ENCODE measurements at places on chromosomes 13 and 19.

DNA sequence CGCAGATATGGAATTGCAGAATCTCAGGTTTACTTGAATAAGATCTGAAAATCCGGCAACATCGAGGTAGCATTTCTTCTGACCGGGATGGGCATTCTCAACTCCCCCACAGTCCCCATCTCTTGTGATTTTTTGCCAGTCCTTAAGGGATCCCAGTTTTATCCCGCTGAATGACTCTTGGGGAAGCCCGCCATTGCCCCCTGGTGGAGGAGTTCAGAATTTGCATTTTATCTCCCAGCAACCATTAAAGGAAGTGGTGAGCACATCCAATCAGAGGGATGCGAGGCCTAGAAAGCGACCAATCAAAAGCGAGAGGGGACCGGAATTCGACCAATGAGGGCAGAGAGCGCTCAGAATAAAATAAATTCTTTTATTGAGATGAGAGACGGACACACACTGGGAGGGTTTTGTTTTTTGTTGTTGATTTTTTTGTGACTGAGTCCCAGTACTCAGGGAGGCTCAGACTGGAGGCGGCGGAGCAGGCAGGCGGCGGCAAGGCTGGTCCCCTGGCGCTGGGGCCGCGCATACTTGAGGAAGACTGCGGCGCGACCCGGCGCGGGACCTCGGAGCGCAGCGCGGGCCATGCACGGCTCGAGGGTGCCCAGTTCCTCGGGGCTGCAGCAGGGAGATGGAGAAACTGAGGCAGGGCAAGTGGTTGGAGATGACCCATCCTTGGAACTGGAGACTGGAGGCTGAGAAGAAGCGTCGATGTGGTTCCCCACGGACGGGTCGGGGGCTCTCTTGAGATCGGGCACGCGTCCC lies 3.9 kb upstream of the TTC9B start:
- peak; percentile 95 for DNase-seq

DNA sequence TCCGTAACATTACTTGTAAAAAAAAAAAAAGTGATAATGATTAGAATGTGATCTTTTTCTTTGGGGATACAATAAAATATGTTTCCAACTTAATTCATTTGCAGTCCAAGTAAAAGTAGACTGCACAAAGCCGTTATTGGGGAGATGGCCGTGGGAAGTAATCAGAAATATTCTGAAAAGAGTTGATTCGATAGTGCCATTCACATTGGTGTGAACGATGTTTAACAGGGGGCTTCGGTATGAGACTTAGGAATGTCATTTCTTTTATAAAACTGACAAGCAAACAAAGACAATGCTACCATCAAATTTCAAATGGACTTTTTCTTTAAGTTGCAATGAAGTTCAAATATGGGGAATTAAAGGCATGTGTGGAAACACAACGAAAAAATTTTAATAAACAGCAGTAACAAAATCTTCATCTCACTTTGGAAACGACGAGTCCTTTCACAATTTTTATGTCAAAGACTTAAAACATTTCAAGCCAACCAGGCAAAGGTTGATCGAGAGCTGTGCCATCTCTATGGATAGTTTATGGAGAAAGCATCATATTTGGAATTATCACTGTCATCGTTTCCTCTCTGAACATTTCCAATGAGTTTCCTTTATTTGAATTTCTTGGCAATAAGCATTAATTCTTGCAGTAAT lies 1.7 kb upstream of the ZIC5 start:
- no peak for DNase-seq

DNA sequence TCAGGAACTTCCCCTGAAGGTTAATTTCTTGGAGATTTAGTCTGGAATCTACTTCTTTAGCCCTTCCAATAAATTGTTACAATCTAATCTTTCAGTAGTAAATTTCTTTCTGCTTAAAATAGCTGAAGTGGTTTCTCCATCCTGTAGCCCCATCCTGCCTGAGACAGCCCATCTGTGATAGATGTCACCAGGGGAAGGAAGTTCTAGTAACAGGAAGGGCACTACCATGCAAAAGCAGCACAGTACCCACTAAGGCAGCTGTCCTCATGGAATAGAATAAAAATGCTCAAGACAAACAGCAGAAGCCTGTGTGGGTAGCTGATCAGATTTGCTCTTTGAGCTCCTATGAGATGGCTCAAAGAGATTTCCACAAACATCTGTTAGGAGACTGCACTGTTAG lies 1036.5 kb downstream of the SLITRK5 start:
- peak; percentile 12 for DNase-seq

GRCh38 chr13:23201870-23202269 lies 21.1 kb downstream of the SGCG start:
- DNase-seq: no peak

DNA sequence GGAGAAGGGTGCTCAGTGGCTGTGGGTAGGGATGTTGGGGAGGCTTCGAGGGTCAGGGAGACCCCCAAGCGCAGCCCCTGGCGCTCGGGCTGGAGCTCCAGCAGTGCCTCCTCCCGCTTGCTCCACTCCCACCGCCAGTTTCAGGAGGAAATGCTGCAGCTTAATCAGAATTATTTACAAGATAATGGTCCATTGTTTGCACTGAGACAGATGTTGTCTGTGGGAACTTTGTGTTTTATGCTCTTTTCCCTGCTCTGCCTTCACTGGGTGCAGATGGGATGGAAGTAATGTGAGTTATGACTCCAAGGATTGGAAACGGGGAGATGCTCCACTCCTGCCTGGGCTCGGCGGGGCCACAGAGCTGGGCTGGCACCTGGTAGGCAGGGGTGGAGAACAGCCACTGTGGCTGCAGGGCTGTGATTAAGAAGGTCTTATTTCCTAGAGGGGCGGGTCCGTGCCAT lies 192.4 kb downstream of the ZNF536 start:
- DNase-seq: no peak

GRCh38 chr13:110676595-110677587 lies 29.0 kb downstream of the CARS2 start:
- DNase-seq: no peak

GRCh38 chr13:33937373-33938098 lies 119.6 kb downstream of the RFC3 start:
- no peak for DNase-seq

GRCh38 chr13:25288966-25289365 lies 1.7 kb upstream of the MTMR6 start:
- peak; percentile 68 for DNase-seq

GRCh38 chr13:100221166-100221565 lies 132.3 kb downstream of the PCCA start:
- no peak for DNase-seq

- no peak for DNase-seq
These were observed 155.5 kb upstream of the VSTM2B start for GRCh38 chr19:29370276-29370675.

DNA sequence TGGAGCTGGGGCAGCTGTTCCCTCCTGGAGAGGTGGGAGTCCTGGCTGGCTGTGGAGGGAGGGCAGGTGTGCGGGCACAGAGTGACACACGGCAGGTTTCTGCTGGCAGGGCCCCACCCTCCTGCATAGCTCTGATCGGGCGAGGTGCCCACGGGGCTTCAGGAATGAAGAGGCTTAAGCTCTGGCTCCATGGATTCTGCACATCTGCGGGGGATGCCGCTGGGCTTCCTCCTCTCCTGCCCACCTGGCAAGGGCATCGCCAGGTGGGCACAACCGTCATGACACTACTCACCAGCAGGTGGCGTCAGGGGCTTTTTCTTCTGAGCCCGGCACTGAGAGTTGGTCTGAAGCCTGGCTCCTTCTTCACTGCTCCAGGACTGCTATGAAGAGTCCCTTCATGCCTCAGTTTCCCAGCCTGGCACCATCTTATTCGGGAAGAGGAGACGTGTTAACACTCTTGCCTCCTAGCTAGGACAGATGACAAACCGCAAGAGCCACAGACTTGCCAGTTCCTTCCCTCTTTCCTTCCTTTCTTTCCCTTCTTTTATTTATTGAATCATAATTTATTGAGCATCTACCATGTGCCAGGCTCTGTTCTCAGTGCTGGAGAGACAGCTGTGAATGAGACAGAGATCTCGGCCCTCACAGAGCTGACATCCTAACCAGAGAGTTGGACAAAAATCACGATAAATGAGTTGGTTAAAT lies 15.2 kb upstream of the PAK4 start:
- DNase-seq: peak; percentile 74

DNA sequence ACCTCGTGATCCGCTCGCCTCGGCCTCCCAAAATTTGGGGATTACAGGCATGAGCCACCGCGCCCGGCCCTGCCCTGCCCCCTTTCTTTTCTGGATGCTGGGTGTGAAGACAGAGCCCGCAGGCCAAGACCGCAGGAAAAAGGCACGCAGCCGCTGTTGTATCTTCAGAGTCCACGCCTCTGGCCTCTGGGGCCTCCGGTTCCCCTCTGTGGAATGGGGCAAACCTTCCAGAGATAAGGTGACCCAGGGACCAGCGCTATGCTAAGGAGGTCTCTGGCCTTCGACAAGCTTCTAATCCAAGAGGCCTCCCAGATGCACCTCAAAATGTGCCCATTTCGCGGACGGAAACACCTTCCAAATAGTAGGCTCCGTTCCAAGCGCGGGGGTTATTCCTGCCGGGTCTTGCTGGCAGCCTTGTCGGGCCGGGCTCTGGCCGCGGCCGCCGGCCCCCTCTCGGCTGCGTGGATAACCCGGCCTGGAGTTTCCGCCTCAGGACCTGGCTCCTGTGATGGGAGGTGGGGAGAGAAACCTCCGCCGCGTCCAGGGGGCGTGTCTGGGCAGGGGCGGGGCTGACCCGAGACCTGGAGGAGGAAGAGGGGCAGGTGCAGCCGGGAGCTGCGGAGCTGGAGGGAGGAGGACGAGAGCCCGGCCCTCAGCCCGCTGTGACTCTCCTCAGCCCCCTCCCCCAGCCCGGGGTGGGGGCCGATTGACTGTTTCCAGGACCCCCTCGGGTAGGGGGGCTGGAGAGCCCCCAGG lies 13.1 kb downstream of the TJP3 start:
- DNase-seq: peak; percentile 87

DNA sequence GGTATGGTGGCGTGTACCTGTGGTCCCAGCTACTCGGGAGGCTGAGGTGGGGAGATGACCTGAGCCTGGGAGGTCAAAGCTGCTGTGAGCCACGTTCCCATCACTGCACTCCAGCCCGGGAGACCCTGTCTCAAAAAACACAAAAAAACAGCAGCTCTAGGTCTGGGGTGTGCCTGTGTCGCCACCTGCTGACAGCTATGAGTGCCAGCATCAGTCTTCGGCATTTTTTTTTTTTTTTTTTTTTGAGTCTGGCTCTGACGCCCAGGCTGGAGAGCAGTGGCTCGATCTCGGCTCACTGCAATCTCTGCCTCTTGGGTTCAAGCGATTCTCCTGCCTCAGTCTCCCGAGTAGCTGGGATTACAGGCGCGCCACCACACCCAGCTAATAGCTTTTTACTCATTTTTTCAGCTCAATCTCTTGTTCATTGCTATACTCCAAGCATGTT lies 10.1 kb downstream of the AP2S1 start:
- DNase-seq: peak; percentile 85

GRCh38 chr19:7637374-7638256 lies 705 bp downstream of the STXBP2 start:
- peak; percentile 66 for DNase-seq

All from OCI-M1 (cell line).